ENCODE measurements at places on chromosomes 7 and 10.

DNA sequence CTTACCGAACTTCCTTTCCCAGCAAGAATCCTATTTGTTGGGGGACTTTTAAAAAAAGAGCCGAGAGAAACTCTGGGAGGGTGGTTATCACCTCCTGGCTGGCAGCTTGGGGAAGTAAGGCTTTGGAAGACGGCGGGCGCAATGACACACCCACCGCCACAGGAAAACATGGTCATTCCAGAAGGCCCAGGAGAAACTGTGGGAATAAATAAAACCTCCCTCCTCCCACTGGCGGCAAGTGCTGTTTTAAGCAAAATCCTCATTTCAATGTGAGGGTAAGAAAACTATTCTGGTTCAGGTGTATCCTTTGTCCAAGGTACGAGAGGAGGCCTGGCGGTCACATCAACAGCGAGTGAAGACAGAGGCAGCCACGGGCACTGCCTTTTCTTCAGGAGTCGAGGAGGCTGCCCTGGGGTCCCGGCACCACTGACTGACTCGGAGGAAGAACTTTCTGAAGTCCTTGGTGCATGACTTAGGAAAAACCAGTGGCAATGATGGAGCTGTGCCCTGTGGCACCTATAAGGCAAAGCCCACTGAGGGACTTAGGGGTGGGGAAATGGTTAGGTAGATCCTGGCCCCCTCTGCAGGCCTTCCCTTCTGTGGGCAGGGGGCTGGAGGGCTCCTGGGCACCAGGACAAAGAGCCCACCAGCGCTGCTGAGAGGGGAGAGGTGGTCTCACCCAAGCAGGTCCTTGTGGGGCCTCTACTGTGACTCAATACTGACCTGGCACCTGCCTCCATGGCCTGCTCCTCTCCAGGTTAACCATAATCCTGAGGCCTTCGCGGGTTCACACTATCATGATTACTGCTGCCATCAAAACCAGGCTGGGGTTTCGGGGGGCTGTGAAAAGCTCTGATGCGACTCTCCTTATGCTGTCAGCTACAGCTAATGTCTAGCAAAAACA lies 21.4 kb downstream of the DNAJB12 start:
- DNase-seq = no peak

DNA sequence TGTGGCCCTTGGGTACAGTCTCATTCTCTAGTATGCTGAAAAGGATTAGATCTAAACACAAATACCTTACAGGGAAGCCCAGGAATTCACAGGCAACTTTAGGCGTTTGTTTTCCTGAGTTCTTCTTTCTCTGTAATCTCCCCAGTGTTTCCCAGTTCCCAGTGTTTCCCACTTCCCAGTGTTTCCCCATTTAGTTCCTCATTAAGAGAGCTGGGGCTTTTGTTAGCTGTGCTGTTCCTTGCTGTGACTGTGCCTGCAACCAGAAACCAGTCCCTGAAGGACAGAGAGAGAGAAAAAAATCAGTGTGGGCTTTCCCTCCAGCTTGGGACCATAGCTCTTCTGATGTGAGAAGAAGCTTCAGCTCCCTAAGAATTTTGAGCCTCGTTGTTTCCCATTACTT lies 802.9 kb upstream of the COBL start:
- DNase-seq = no peak

DNA sequence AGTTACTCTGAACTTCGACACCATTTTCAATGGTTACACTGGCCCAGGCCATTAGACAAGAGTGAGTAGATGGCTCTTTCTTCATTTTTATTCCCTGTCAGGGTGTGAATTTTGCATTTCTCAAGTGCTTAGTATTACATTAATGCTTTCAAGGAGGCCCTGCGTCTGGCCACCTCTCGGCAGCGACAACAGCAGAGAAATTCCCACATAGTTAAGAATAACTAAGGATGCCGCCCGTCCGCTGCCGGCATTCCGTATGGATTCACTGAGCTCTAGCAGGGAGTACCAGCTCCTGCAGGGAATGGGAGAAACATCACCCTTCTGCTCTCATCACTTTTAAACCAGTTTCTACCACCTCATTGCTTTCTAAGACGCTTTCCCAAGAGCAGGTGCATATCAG lies 153.6 kb downstream of the TCERG1L start:
- DNase-seq = no peak

DNA sequence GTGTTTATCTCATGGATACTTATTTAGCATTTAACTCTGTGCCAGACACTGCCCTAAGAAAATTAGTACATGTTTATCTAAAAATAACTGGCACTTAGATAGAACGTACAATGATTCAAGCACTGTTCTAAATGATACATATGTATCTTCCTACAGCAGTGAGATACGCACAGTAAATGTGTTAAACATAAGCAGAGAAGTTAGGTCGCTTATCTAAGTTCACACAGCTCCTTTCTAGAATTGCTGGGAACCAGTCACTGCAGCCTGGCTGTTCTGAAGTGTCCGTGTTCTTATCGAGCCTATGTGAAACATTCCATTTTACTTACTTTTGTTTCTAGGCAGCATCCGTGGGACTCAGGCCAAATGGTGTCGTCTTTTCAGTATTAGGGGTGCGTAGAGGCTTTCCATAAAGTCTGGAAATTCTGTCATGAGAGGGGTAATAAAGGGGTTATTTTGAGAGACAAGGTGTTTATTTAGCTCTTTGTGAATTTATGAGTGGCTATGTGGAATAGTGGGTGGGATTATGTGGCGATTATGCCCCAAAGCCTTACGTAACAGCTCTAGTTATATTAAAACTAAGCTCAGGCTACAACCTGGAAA lies 186.9 kb downstream of the SND1 start:
- DNase-seq = no peak
